HFFc6 (cell line): ENCODE measurements at places on chromosomes 3 and 15. TPM values are rescaled to one million over a fixed set of nuclear protein-coding genes. Genes with fewer than 3 reads are reported as not detected.

Gene C3orf80
- 0.50 to 0.77 TPM (median 0.61 TPM) in 3 replicates for total RNA-seq

Gene CLDN18
- total RNA-seq: not detected in 3 replicates

- H3K27ac ChIP-seq: peak overlapping the region; percentile 73
- H3K27me3 ChIP-seq: peaks cover 7% of the 10 kb centered on the region
- DNase-seq: peak; percentile 73
Measured at GRCh38 chr3:188151438-188151837, 2.5 kb upstream of the LPP start.

DNA sequence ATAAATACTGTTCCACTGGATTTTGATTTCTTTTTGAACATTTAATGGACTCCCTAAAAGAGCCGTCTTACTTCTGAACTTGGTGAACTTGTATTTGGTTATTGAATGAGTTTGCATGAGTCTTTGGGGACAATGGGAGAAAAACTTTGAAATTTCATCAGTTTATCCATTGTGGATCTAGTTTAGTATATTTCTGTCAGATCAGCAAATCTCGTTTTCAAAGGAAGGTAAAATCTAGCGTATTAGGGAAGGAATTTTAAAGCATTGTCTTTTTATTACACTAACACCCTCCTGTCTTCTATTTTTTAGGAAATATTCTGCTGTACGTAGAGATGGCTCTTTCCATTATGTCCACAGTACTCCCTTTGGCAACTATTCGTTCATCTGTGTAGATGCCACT is 12.8 kb downstream of the TMEM62 start:
- no peaks in the 10 kb centered on the region for H3K27me3 ChIP-seq
- no peak for DNase-seq
- no peak overlapping the region for H3K4me3 ChIP-seq
- peaks cover 30% of the 10 kb centered on the region for H3K4me1 ChIP-seq
- peaks cover 19% of the 10 kb centered on the region for H3K36me3 ChIP-seq
- H3K27ac ChIP-seq: no peak overlapping the region

DNA sequence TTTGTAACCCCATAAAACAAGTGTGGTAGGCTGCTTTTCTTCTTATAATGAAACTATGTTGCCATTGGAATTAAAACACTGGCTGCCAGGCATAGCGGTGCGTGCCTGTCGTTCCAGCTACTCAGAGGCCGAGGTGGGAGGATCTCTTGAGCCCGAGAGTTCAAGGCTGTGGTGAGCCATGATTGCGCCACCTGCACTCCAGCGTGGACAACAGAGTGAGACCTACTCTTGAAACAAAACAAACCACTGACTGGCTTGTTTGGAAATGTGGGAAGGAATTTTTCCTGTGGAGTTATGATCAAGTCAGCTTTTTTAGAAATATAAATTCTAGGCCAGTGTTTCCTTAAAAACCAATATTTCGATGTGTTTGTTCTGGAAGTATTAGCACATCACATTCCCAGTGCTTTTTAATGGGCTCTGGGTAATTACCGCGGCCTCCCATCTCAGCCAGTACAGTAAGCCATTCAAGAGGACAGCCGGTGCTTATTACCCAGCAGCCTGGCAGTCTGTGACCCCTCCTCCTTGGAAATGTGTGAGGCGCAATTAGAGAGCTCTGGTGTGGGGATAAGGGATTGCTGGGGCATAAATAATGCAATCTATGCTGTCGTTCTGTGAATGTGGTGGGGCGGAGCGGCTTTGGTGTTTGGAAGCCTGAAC is 58.3 kb upstream of the TRAK1 start:
- DNase-seq: peak; percentile 97
- H3K36me3 ChIP-seq: peaks cover 29% of the 10 kb centered on the region
- no peaks in the 10 kb centered on the region; the same call in 1 of the 2 replicates for H3K27me3 ChIP-seq
- peak overlapping the region; percentile 83 for H3K27ac ChIP-seq
- H3K4me1 ChIP-seq: peaks cover 84% of the 10 kb centered on the region
- H3K4me3 ChIP-seq: peak overlapping the region; percentile 66

- H3K4me1 ChIP-seq: peaks cover 53% of the 10 kb centered on the region
- DNase-seq: no peak
- no peak overlapping the region for H3K4me3 ChIP-seq
- peaks cover 3% of the 10 kb centered on the region for H3K27me3 ChIP-seq
Measured at GRCh38 chr3:56858331-56858730, 56.6 kb upstream of the ARHGEF3 start.

DNA sequence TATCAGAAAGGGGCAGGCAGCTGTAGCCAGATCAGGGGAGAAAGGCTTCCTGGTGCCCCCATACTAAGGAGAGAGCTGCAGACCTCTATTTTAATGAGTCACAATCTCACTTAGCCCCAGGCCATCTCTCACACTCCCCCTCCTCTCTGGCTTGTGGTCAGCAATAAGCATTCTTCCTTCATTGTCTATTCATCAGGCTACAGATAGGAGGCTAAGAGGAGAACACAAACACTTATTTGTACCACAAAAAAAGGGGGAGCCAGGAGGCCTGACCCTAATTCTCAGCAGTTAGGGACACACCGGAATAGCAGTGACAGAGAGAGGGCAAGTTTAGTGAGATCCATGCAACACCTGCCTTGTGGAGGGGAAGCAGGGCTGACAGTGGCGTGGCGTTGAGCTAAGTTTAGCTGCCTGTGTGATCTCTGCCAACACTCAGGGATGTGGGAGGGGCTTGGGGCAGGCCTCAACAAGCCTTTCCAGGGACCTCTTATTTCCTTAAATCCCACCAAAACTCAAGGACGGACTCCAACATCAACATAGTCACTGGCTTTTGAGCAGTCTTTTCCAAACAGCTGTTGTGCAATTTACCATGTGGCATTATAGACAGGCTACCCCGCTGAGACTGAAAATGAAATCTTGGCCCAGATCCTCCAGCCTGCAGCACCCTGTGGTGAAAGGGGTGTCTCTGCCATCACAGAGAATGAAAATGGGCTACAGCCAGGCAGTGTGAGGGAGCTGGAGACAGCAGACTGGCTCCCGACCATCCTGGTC is 191.9 kb upstream of the TSC22D2 start:
- peak overlapping the region; percentile 11; the same call in 1 of the 2 replicates for H3K27ac ChIP-seq
- DNase-seq: no peak
- peaks cover 24% of the 10 kb centered on the region for H3K4me1 ChIP-seq
- H3K27me3 ChIP-seq: peaks cover 9% of the 10 kb centered on the region

GRCh38 chr3:129184396-129184657 is 631 bp upstream of the CNBP start:
- H3K27ac ChIP-seq: peak overlapping the region; percentile 97
- DNase-seq: no peak
- peak overlapping the region; percentile 98 for H3K4me3 ChIP-seq
- H3K36me3 ChIP-seq: peaks cover 32% of the 10 kb centered on the region
- peaks cover 1% of the 10 kb centered on the region for H3K27me3 ChIP-seq
- H3K4me1 ChIP-seq: peaks cover 38% of the 10 kb centered on the region

DNA sequence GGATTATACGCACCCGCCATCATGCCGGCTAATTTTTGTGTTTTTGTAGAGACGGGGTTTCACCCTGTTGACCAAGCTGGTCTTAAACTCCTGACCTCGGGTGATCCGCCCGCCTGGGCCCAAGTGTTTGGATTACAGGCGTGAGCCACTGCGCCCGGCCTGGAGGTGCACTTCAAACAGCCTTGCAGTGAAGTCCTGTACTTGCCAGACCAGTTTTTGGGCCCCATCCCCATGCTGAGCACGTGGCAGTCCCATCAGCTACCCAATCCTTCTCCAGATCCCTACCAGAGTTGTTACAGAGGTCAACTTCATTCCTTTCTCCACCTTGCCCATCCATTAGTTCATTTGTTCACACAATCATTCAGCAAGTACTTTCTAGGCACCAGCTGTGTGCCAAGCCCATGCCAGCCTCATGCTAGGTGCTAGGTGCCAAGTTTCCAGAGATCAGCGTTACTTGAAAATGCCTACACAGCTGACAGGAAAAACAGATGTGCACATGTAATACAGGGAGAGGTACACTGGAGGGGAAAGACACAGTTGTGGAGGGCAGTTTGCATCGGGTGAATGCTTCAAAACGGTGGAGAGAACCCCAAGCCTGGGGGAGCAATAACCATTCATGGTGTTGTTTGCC is 2.2 kb downstream of the DNAH1 start:
- H3K36me3 ChIP-seq: no peaks in the 10 kb centered on the region
- no peak overlapping the region for H3K27ac ChIP-seq
- peaks cover 15% of the 10 kb centered on the region for H3K4me1 ChIP-seq
- DNase-seq: no peak
- no peak overlapping the region for H3K4me3 ChIP-seq

Gene MFGE8
- 769 to 879 TPM (median 788 TPM) in 3 replicates for total RNA-seq

Gene WDR93
- 0.12 TPM in 1 of 3 replicates, not detected in the others for total RNA-seq

DNA sequence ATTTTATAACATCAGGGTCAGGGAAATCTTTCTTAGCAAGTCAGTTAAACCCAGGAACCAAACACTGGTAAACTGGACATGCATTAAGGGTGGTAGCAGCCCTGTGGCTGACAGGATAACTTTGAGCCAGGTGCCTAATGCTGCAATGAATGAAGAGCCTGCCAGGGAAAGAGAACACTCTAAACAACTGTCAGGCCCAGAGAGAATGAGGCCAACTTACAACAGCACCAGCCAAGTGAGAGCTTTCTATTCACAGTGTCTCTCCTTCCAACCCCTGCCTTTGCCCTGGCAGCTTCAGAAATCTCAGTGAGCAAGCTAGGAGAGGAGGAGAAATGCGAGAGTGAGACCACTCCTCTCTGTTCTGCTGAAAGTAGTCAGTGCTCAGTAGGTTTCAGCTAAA is 50.4 kb upstream of the ATP2C1 start:
- H3K4me1 ChIP-seq: peaks cover 7% of the 10 kb centered on the region
- H3K36me3 ChIP-seq: no peaks in the 10 kb centered on the region
- no peak overlapping the region for H3K4me3 ChIP-seq
- H3K27me3 ChIP-seq: no peaks in the 10 kb centered on the region

- H3K4me3 ChIP-seq: no peak overlapping the region
- no peaks in the 10 kb centered on the region for H3K4me1 ChIP-seq
Measured at GRCh38 chr3:31137718-31138465, 243.4 kb upstream of the GADL1 start.

DNA sequence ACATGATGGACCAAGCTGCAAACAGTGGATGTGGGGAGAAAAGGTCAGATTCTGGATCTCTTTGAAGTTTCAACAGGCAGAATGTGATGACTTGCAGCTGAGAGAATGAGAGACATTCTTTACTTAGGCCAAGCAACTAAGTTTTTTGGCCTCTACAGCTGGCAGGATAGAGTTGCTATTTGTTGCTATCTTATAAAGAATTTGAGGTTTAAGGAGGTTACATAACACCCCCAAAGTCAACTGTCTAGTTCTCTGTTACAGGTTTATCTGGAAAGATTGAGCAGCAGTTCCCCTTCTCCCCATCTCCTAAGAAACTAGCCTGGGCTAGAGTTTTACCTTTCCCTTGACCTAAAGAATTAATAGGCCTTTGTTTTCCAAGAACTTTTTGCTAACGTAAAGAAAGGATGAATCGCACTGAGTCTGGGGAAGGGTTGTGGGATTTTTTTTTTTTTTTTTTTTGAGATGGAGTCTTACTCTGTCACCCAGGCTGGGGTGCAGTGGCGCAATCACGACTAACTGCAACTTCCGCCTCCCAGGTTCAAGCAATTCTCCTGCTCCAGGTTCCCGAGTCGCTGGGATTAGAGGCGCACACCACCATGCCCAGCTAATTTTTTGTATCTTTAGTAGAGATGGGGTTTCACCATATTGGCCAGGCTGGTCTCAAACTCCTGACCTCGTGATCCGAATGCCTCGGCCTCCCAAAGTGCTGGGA is 26.6 kb upstream of the SLMAP start:
- peak; percentile 22 for DNase-seq
- H3K4me1 ChIP-seq: peaks cover 31% of the 10 kb centered on the region
